ENCODE measurements at places on chromosomes 1 and 21.
A peak's percentile ranks its signal among the peaks of the same experiment; 100 is the strongest.

DNA sequence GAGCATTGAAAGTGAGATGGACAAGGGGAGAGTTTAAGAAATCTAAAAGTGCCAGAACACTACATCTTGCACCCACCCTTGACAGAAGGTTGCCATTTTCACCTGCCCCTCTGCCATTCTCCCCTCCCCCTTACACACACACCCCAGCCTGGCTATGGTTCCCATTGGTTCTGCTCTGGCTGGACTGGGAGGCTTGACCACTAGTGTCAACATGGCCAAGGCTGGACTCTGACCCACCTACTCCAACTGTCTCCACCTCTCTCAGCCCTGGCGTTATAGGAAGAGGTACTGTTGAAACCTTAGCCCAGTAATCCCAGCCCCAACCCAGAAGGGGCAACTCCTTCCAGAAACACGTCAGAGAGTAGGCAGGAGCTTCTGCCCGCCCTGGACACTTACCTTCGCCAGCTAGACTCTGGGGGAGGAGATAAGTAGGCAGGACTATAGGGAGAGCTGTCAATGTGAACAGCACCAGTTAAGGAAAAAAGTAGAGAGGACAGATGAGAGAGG lies 4.5 kb downstream of the CRTC2 start:
- DNase-seq = no peak

GRCh38 chr1:63799820-63800219 lies 26.0 kb downstream of the ROR1 start:
- DNase-seq = no peak

- no peak for DNase-seq
These were observed 13.3 kb downstream of the TRIM11 start for GRCh38 chr1:228393268-228393701.

DNA sequence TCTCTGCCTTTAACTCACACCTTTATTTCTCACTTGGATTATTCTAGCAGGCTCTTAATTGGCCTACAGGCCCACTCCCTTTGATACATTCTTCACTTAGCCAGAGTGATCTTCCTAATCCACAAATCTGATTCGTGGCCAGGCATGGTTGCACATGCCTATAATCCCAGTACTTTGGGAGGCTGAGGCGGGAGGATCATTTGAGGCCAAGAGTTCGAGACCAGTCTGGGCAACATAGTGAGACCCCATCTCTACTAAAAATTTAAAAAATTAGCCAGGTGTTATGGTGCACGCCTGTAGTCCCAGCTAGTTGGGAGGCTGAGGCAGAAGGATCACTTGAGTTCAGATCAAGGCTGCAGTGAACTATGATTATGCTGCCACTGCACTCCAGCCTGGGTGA lies 2.1 kb downstream of the ZBTB17 start:
- no peak for DNase-seq

GRCh38 chr1:68620571-68620970 lies 123.7 kb upstream of the DEPDC1 start:
- no peak for DNase-seq

GRCh38 chr1:18409609-18410237 lies 71.0 kb upstream of the KLHDC7A start:
- DNase-seq = no peak

DNA sequence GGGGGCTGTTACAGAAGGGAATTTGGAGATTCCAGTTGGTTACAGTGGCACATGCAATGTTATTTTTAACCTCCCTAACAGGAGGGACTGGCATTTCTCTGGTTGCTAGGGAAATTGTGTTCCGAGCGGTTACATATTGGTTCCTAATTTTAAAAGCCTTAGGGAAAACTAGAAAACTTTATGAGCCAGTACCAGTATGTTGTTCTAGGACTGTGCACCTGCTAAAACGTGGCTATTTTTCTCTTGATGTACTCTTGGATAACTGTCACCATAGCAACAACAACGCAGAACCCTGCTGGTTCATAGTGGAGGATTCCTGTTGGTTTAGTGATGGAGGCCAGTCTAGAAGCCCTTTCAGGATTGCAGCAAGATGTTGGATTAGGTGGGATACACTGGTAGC lies 68.9 kb upstream of the PGBD5 start:
- DNase-seq = no peak

DNA sequence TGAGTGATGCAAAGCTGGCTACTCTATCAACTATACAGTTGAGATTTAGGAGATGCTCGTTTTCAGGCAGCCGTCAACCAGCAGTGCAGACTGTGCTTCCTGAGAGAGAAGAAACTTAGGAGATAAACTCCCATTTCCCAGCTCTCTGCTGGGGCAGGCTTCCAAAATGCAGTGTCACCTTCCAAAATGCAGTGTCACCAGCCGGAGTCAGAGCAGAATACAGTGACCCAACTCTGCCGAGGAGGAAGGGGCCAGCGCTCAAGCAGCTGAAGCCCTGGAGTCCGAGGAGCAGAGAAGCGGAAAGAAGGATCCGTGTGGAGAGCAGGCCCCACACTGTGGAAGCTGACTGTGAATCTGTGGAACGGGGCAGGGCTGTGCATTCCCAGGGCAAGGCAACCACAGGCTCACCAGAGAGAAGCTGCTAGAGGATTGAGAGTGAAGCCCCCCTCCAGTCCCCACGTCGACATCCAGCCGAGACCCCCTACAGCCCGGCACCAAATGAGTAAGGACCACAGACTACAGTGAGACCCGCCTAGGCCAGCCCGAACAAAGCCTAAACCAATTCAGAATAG lies 703 bp upstream of the KRTAP12-1 start:
- no peak for DNase-seq

DNA sequence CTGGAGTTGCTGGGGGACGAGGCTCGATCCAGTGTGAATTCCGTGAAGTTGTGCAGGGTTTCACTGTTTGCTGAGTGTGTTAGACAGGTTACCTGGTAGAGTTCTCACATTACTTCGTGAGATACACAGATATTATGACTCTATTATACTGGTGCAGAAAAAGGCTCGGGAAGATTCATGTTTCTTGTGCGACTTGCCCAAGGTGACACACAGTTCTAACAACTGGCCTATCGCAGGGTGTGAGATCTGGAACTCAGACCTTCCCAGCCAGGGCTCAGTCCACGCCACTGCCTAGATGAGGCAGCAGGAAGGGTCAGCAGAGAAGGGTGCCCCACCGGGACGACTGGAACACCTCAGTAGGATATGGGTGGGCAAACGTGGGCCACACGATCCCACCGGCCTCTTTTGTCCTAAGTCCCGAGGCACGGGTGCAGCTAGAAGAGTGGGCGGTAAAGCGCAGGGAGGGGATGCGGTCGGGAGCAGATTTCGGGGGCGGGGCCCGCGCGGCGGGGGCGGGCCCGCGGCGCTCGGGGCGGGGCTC lies 296 bp upstream of the RNPEP start:
- DNase-seq = no peak

DNA sequence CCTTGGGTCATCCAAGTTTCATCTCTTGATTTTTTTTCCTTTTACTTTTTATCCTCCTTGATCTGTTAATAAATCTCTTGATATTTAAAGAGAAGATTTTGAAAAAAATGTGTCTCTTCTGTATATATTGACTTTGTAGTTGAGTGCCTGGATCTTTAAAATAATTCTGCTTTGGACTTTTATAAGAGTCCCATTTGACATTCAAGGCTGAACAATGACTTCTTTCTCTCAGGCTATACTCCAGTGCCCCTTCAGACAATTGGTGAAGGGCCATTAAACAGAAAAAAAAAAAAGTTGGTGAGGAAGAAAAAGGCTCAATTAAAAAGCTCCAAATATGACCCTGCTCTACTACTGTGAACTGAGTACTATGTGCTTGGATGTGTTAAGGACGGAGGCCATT lies 40.9 kb upstream of the CITED4 start:
- no peak for DNase-seq

GRCh38 chr1:215215846-215216245 lies 133.3 kb downstream of the KCNK2 start:
- DNase-seq = no peak

- no peak for DNase-seq
These were observed 105.4 kb upstream of the WARS2 start for GRCh38 chr1:119245881-119246280.

DNA sequence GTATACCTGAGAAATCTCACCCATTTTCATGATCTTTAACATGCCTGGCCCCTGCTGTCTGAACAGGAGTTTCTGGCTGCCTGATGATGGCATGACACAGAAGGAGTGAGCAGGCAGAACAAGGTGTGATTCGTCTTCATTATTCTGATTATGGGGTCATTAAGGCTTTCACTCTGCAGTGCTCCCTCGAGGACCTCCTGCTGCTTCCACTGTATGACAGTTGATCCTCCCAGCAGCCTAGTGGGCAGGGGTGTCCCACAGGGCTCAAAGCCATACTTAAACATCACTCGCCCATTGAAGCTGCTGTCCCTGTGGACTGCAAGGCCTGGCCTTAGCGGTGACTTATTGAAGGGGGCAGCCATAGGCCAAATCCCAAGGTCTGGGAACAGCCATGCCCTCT lies 12.7 kb upstream of the PARS2 start:
- DNase-seq = no peak

DNA sequence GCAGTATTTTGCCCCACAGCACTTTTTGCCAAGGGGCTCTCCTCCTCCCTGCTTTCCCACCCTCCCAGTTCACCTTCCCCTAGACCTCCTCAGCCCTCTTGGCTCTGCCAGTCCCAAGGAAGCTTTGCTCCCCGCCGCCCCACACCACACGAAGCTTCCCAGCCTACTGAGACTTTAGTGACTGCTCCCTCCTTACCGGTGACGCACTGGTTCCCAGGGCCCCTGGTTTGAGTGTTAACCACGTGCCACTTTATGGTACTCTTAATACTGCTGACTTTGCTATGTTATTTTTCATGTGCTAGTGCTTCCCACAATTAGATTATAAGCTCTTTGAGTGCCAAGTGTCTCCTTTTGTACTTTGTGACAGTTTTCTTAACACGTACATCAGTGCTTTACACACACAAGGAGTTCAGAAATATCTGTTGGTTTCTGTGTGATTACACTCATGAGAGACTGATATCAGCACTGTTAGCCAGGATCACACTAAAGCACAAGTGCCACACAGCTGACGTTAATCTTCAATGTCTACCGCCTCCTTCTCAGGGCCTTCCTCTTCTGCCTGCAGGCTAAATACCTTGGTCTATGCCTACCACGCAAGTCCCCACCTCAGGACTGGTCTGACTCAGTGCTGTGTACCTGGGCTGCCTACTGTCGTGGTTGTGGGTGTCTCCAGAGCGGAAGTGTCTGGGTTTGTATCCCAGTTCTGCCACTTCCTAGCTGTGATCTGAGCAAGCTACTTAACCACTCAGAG lies 61.0 kb downstream of the DNTTIP2 start:
- no peak for DNase-seq

GRCh38 chr1:55428944-55429931 lies 214.1 kb upstream of the USP24 start:
- peak; percentile 96 for DNase-seq

- no peak for DNase-seq
These were observed 1.4 kb downstream of the ZMYND12 start for GRCh38 chr1:42454403-42454802.

GRCh38 chr1:29756901-29757725 lies 520.8 kb downstream of the PTPRU start:
- DNase-seq = no peak

DNA sequence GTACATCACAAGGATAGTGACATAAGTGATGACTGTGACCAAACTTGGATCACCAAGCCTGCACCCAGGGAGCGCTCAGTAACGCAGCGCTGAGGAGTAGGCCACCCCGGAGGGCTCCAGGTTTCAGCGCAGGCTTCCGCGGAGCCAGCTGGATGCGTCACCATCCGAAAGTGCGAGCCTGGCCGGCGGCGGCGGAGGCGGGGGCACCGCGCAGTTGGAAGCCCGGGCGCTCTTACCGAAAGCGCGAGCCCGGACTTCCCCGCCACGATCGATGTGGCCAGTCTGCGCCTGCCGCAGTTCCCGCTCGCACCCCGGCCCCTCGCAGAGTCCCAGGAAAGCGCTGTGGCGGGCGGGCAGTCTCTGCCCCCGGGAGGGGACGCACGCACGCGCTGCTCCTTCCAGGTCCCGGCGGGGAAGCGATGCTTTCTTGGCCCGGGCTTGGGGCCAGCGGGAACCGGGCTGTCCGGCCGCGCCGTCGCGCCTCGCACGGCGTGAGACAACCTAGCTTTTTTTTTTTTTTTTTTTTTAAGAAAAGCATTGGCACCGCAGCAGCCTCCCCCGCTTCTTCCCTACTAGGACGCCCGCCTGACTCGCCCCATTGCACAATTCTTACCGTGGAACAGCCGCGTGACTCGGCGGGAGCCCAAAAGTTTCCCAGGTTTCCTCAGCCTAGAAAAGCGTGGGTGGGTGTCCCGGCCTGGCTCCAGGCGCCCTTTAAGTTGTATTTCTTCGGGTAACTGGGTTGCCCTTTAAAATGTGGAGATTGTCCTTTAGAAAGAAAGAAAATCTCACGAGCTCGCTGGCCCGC lies 36.4 kb upstream of the JAK1 start:
- DNase-seq = peak; percentile 31

DNA sequence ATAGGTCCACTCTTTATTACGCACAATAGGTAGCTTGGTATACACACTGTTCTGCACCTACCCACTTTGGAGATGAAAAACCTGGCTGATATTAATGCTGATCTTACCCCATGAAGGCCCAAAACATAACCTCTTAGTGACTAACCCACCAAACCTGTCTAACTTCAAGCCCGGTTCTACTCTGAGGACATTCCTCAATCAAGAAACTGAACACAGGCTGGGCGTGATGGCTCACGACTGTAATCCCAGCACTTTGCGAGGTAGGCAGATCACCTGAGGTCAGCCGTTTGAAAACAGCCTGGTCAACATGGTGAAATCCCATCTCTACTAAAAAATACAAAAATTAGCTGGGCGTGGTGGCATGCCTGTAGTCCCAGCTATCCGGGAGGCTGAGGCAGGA lies 50.5 kb downstream of the EYA3 start:
- no peak for DNase-seq

DNA sequence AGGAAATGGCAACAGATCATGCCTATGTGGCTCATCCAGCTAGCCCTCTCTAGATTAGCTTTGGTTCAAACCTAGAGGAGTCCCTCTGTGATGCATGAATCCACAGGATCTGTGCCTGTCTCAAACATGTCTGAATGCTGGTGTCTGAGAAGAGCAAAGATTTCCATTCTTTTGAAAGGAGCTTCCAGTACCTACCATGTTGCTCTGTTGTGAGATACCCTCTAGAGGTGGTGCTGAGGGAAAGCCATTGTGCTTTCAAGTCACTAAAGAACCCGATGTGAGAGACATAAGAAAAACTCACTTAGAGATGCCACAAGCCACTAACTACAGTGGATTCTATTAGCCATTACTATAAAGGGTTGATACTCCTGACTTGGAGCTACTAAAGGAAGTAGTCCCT lies 103.6 kb downstream of the LRRC40 start:
- no peak for DNase-seq

All from astrocyte of the cerebellum (primary cell).